ENCODE measurements at places on chromosomes 12 and 14. TPM values are rescaled to one million over a fixed set of nuclear protein-coding genes. Genes with fewer than 3 reads are reported as not detected.

GRCh38 chr12:85775091-85775490, 61.1 kb downstream of the RASSF9 start:
- no peak for DNase-seq

DNA sequence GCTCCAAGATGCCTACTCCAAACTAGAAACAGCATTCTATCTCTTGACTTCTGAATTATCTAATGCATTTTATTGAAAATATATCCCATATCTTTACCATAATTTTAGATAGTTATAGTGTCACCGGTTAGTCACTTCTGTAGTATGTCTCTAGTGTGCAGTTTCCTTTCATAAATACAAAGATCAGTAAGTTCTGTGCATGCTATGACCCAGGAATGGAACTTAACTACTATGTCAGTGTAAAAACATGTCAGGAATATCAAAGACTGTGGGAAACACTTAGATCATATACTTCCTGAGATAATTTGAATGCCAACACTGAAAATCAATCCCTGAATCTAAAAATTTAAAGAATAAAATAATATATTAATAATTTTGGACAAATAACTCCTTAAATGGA, 237.6 kb downstream of the ATXN7L3B start:
- no peak for DNase-seq

MYG1 gene
- 39.6 TPM for total RNA-seq

GRCh38 chr12:88388566-88389540, 191.4 kb downstream of the KITLG start:
- no peak for DNase-seq

CMA1 gene
- not detected for total RNA-seq

Measured in fibroblast of villous mesenchyme (primary cell).